Breast epithelium (tissue), 4 donors: ENCODE measurements at places on chromosomes 3 and 15.

DNA sequence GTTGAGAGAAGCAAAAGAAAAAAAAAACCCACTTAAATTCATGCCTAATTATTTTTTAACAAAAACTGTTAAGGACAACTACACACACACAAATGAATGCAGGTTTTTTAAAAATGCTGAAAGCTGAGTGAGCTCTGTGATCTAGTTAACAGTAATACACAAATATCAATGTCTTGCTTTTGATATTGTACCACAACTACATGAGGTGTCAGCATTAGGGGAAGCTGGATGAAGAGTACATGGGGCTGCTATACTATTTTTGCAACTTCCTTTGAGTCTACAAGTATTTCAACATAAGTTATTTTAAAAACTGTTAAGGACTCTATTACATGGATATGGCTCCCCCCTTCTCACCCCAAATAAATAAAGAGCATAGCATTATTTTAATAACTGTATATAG is 44.7 kb downstream of the SUCLG2 start:
- DNase-seq: no peak

DNA sequence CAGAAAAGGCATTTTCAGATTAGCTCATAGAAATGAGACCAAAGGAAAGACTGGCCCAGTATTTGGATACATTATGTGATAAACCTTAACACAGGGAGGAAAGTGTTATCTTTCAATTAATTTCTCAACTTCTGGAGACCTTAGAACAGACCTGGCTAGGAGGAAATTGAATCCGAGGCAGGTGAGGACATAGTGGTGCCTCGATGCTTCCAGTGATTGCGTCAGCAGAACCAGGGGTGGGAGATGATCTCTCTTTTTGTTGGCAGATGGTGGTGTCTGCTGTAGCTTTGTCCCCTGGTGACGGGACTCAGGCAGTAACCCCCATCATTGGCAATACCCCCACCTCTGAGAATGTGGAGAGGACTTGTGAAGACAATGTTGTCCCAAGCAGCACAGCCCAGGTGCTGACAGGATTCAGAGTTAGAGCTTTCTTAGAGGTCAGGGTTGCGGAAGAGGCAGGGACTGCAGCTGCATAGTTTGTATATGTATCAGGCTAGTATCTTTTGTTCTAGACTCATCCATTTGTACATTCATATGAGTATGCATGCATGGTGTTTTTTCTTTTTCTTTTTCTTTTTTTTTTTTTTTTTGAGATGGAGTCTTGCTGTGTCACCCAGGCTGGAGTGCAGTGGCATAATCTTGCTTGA is 27.9 kb upstream of the MUC20 start:
- no peak for DNase-seq

GRCh38 chr3:57169872-57170623 is 4.9 kb upstream of the IL17RD start:
- peak; percentile 49 for DNase-seq

- DNase-seq: no peak
Observed at GRCh38 chr3:173404156-173404555, 6.6 kb downstream of the NLGN1 start.

- DNase-seq: no peak
Observed at GRCh38 chr3:15081960-15082664, 16.8 kb downstream of the RBSN start.

DNA sequence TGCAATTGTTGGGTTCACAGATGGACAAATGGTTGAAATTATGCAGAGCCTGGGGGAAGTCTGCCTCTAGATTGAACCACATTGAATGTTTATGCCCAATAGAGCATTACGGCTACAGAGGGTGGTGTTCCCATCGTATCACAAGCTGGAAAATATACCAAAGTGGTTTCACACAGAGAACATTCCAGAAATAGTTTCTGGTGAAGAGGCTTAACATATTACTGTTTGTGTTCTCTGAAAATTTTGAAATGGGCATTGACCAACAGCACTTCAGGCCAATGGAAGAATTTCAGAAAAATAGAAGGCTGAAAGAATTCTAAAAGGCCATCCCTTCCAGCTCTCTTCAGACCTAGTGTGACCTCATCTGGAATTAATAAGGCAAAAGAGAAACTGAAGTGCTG is 203.9 kb downstream of the NEK10 start:
- no peak for DNase-seq

DNA sequence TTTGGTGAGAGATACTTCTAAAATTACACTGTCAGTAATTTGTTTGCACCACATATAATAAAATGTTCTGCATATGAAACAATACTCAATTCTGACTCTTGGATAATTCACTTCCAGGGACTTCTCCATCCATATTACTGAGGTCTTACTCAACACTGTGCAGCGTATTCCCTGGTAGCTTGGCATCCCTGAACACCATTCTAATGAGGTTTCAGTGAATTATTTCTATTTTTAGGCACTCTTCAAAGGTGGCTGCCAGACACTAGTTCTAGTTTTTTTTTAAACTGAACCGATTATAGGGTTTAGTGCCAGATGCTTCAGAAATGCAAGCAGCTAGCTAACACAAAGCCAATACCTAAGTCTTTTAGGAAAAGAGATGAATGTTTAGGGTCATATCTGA is 283.3 kb downstream of the FEZF2 start:
- DNase-seq: no peak

DNA sequence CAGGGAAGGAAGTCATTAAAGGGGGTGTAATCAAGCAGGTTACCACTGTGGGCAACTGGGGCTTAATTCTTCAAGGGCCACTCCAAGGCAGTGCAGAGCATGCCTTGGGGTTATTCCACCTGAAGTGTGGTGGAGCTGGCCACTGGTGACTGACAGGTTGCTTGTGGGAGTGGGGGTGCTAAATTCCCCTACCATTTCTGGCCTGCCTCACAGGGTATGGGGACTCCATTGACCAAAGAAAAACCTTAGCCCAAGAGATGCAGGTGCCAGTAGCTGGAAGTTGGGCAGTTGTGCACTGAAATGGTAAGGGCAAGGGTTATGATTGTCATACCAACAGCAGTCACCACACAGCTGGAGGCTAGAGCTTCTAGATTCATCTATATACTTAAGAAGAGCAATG is 93.4 kb downstream of the ZNF621 start:
- DNase-seq: no peak
